ENCODE measurements at places on chromosomes 5 and 9.

- DNase-seq, result no peak
Observed at GRCh38 chr5:127306647-127307046, 16.1 kb downstream of the MEGF10 start.

- no peak for DNase-seq
Observed at GRCh38 chr5:6393596-6394194, 15.3 kb upstream of the MED10 start.

DNA sequence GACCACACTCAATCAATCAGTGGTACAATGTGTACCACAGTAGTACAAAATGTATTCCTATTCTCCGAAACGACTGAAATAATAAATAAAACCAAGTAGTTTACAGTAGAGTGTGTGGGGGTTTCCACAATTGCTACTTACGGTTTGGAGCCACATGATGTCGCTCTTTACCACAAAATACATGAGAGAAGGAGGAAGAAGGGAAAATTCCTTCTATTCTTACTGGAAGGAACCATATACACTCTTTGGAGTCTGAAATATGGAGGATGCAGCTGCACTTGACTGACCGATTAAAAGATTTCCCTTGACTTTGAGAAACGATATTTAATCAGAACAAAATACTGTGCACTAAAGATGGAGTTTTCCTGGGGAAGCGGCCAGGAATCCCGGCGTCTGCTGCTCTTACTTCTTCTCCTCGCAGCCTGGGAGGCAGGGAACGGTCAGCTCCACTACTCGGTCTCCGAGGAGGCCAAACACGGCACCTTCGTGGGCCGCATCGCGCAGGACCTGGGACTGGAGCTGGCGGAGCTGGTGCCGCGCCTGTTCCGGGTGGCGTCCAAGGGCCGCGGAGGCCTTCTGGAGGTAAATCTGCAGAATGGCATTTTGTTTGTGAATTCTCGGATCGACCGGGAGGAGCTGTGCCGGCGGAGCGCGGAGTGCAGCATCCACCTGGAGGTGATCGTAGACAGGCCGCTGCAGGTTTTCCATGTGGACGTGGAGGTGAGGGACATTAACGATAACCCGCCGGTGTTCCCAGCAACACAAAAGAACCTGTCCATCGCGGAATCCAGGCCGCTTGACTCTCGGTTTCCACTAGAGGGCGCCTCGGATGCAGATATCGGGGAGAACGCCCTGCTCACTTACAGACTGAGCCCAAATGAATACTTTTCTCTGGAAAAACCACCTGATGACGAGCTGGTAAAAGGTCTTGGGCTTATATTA is at the start of gene PCDHA4:
Gene PCDHA4, plus strand, starts transcription at position 235 of the 942 bp plus-strand sequence.
- DNase-seq, result peak; percentile 80

DNA sequence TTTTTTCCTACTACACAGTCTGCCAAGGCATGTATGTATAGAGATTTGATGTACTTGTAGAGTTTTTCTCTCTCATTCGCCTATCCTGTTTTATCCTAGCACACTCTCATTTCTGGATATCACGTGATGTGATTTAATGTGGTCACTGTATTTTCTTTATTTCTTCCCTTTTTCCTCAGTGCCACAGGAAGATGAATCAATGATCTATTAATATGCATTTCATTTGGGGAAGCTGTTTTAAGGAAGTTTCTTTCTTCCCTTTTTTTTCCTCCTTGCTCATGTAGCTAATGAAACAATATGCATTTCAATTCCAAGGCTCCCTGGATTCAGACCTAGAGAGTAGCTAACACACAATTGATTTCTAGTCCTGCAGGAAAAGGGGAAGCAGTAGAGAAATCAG is 506.3 kb upstream of the WWC1 start:
- no peak for DNase-seq
